Fibroblast of villous mesenchyme (primary cell): ENCODE measurements at places on chromosomes 2 and 18. TPM values are rescaled to one million over a fixed set of nuclear protein-coding genes. Genes with fewer than 3 reads are reported as not detected.

The ST6GAL2 gene
- 4.3 and 5.2 TPM in 2 replicates for total RNA-seq

The ALPG gene
- total RNA-seq, result not detected in 2 replicates

The TEKT4 gene
- total RNA-seq, result not detected in 2 replicates

The HK2 gene
- 15.1 and 31.2 TPM in 2 replicates for total RNA-seq

The STARD6 gene
- total RNA-seq, result 0.43 TPM in 1 of 2 replicates, not detected in the other

The AOX1 gene
- 17.7 and 57.4 TPM in 2 replicates for total RNA-seq

The ZSWIM2 gene
- 0.43 TPM in 1 of 2 replicates, not detected in the other for total RNA-seq

The TMEM163 gene
- total RNA-seq, result not detected in 2 replicates

- peak; percentile 61 for DNase-seq
Observed at GRCh38 chr2:42770288-42771131, 6.6 kb upstream of the OXER1 start.

- DNase-seq, result no peak
Observed at GRCh38 chr18:23067236-23067635, 68.0 kb upstream of the CABLES1 start.

DNA sequence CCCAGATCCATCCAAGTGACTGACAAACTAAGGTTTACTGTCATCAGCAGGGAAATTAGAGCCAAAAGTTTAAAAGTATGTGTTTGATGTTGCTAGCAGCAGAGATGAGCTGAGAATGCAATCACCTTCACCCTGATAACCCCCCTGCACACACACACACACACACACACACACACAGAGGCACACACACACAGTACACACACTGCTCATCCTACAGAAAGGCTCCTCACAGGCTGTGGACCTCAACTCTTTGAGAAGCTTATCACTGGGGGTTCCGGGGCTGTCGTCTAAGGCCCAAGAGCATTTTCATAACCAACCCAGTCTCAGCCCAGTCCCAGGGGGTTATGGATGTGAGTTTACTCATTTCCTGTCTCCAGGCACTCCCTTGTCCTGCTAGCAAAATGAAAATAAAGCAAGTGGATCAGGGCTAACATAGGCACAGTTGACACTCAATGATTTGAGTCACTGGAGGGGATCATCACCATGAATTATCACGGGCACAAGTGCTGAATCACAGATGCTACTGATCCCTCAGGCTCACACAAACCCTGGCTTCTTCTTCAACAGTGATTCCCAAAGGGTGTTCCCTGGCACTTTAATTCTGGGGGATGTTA is 76.6 kb downstream of the ALK start:
- DNase-seq, result no peak

- DNase-seq, result no peak
Observed at GRCh38 chr18:35334212-35334611, 10.0 kb downstream of the ZNF24 start.

- DNase-seq, result peak; percentile 51
Observed at GRCh38 chr2:12816379-12817306, 99.9 kb downstream of the TRIB2 start.

GRCh38 chr2:205129531-205129930 is 552.8 kb upstream of the NRP2 start:
- DNase-seq, result peak; percentile 17

GRCh38 chr2:61792355-61792890 is 61.4 kb downstream of the FAM161A start:
- DNase-seq, result no peak

DNA sequence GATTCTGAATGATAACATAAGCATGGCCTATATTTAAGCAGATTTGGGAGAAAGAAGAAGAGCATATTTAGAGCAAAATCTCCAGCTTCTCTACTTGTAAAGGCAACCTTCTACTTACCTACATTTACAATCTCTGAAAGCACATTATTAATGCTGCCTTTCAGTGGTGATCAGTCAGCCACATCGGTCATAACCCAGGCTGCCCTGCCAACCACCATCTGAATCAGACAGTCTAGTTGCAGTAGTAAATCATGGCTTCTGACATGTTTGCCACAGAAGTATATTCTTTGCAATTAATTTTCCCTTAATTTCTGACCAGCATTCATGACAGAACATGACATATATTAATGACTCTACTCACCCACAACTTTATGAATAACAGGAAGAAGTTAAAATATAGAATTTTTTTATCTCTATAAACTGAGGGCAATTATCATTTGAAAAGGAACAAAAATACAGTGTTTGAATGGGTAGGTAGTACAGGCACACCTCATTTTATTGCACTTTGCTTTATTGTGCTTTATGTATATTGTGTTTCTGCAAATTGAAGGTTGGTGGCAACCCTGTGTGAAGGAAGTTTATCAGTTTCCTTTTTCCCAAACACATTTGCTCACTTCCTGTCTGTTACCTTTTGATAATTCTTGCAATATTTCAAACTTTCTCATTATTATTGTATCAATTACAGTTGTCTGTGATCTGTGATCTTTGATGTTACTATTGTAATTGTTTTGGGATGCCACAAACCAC is 531.6 kb upstream of the CHAC2 start:
- DNase-seq, result no peak

- DNase-seq, result no peak
Observed at GRCh38 chr18:77006305-77007175, 126.0 kb downstream of the MBP start.

DNA sequence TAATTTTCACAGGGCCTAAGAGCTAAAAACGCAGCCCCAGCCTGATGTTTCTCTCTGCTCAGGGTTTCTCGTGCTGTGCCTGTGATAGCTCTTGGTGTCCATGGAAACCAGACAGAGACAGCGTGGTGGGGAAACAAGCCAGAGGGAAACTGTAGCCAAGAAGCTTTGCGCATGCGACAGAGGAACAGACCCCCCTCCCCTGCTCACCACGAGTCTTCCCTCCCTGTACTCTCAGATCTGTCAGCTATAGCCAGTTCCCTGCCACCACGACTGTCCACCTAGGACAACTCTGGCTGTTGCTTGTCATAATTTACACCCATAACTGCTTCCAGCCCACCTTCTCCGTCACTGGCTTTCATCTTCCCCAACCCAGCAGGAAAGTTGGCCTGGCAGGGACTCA is 13.2 kb upstream of the DNAJC27 start:
- no peak for DNase-seq

GRCh38 chr18:50075772-50076171 is 119.2 kb downstream of the MYO5B start:
- DNase-seq, result no peak

GRCh38 chr18:57029761-57030160 is 117.1 kb upstream of the BOD1L2 start:
- no peak for DNase-seq

DNA sequence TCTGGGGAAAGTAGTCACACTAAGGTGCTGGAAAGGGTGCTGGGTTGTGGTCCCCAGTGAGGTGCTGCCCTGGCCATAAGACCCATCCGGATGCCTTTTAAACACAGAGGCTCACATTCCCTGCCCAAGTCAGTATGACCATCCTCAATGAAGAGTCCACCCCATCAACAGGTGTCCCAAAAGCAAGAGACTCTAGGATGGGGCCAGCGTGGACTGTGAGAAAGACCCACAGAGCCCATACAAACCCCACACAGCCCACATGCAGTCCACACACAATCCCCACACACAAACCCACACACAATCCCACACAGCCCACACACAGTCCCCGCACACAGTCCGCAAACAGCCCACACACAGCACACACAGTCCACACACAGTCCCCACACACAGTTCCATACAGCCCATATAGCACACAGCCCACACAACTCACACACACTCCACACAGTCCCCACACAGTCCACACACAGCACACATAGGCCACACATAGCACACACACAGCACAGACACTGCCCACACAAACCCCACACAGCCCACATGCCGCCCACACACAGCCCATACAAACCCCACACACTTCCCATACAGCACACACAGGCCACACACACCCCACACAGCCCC is 241.4 kb upstream of the SALL3 start:
- DNase-seq, result no peak

DNA sequence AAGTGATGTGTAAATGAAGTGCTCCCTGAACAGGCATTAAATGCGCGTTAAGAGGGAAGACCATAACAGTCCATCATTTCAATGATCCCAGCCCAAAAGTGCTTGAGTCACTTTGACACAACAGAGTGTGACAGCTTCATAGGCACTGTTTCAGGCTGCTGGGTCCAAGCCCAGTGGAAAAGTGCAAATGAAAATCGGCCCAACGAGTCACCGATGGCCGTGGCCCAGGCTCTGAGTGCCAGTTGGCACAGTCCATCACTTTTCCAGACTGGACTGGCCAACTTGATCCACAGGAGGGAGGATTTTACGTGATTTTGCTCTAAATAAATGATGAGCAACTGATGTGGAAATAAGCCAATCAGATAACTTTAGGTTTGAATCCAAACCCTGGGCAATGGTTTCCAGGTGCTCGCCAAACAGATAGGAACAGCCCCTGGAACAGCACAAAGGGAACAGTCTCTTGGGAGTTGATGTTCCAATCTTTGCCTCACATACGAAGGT is 114.0 kb downstream of the SP3 start:
- no peak for DNase-seq

- DNase-seq, result no peak
Observed at GRCh38 chr18:57918601-57919000, 115.5 kb upstream of the ATP8B1 start.

DNA sequence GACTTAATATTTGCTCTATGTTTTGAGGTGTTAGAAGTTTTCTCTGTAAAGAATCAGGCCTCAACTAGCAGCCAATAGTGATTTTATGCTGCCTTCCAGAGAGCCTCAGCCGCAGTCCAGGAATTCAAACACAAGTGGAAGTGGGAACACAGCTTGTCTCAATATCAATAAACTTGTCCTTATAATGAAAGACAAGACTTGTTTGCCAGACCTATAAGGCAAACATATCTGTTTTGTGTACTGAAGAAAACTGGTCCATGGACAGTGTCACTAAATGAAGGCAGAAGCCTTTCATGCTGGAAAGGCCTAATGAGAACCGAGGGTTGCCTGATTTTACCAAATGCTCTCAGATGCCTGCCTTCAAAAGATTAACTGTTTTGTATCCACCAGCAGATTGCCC is 182.2 kb downstream of the EPHA4 start:
- no peak for DNase-seq

- no peak for DNase-seq
Observed at GRCh38 chr2:145723872-145724271, 1204.0 kb upstream of the ZEB2 start.

GRCh38 chr2:233600386-233600785 is 17.0 kb upstream of the UGT1A8 start:
- DNase-seq, result peak; percentile 25

DNA sequence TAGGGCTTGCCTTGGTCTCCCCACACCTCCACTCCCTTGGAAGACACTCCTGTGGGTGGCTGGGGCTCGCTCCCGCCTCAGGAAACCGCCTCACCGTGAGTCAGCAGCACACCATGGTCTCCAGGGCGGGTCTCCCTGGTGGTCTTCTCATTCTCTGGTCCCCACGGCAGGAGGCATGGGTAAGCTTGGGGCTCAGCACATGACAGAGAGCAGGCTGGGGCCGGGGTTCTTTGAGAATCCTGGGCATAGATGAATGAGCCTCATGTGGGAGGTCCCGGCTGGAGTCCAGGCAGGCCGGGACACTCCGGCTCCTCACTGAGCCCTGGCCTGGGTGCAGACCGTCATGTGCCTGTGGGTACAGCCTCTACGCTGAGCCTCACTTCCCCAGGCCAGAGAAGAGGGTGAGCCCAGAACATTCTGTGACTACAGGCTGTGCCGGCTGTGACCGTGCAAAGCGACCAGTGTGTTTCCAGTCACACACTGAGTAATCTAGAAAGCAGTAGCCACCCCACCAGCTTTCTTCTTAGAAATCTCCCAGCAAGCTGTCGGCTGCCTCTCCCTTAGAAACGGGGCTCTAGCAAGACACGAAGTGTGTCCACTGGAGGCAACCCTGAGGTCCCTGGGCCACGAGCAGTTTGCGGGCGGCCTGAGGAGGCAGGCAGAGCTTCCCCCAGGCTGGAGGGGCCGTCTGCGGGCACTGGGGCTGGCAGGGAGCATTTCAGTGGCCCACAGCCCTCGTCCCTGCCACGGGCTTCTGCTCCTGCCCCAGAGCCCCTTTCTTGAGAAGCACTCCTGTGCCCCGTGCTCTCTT is 93.1 kb downstream of the RHOB start:
- no peak for DNase-seq

DNA sequence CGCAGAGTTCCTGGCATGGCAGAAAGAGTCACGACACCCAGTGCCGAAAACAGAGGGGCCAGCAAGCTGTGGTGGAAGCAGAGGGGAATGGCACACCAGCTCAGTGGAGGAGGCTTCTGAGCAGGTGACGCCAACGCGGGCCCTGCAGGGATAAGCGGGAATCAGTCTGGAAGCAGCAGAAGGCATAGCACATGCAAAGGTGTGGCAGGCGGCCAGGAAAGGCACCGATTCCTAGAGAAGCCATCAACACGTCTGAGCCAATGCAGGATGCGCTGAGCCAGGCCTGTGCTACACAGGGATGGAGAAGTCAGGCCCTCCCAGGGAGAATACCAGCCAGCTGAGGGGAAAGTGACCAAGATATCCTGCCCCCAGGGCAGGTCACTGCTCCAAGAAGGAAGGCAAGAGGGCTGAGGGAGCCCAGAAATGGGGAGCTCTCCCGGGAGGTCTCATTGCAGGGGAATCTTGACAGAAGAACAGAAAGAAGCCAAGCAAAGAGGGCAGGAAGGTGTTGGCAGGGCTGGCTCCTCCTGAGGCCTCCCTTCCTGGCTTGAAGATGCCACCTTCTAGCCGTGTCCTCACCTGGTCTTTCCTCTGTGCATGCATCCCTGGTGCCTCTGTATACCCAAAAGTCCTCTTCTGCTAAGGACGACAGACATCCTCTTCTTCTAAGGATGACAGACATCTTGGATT is 16.3 kb downstream of the TEX51 start:
- DNase-seq, result no peak
